A549 treated with AZD2906 at 1 μM for 4 hours (cell line): ENCODE measurements at places on chromosomes 5 and 9. TPM values are rescaled to one million over a fixed set of nuclear protein-coding genes. Genes with fewer than 3 reads are reported as not detected.

The NFIB gene
- total RNA-seq = 7.2 to 11.4 TPM (median 10.4 TPM) in 5 replicates

The PDGFRB gene
- 0.11 to 0.80 TPM (median 0.22 TPM) in 5 replicates for total RNA-seq

The ARL14EPL gene
- total RNA-seq = 0.11 to 0.31 TPM (median 0.25 TPM) in 5 replicates

The IL5 gene
- total RNA-seq = not detected in 5 replicates

The CER1 gene
- total RNA-seq = not detected in 5 replicates

The PLPP7 gene
- total RNA-seq = 0.11 TPM in 1 of 5 replicates, not detected in the others

The AFAP1L1 gene
- 12.3 to 15.7 TPM (median 15.4 TPM) in 5 replicates for total RNA-seq

The NIM1K gene
- total RNA-seq = 0.08 to 0.50 TPM (median 0.24 TPM) in 5 replicates

The RGS7BP gene
- not detected in 5 replicates for total RNA-seq

The PLAC8L1 gene
- 0.14 to 0.30 TPM in 2 of 5 replicates, not detected in the others for total RNA-seq

The GAPT gene
- total RNA-seq = not detected in 5 replicates

The ARID3C gene
- 0.11 to 0.32 TPM (median 0.17 TPM) in 5 replicates for total RNA-seq

The PCDHA12 gene
- total RNA-seq = 3.0 to 3.2 TPM (median 3.1 TPM) in 5 replicates

The HK3 gene
- 0.02 to 0.07 TPM in 2 of 5 replicates, not detected in the others for total RNA-seq

The DMRT3 gene
- 0.03 TPM in 1 of 5 replicates, not detected in the others for total RNA-seq

The IFNB1 gene
- total RNA-seq = not detected in 5 replicates

The RALGPS1 gene
- total RNA-seq = 1.4 to 2.2 TPM (median 1.6 TPM) in 5 replicates

The IRX4 gene
- total RNA-seq = 0.24 to 0.65 TPM (median 0.34 TPM) in 5 replicates

The PDE6A gene
- total RNA-seq = 0.22 to 0.37 TPM (median 0.29 TPM) in 5 replicates

The FBLL1 gene
- 0.07 to 0.14 TPM (median 0.11 TPM) in 4 of 5 replicates, not detected in the other for total RNA-seq

The SPATA31E1 gene
- total RNA-seq = 0.01 TPM in 1 of 5 replicates, not detected in the others

The SH2D3C gene
- 0.05 to 0.16 TPM (median 0.08 TPM) in 4 of 5 replicates, not detected in the other for total RNA-seq

The OTP gene
- total RNA-seq = 0.03 to 0.12 TPM (median 0.09 TPM) in 5 replicates

The C5orf52 gene
- total RNA-seq = not detected in 5 replicates

The ADAMTSL1 gene
- total RNA-seq = 0.08 to 0.09 TPM in 2 of 5 replicates, not detected in the others

The PTTG1 gene
- total RNA-seq = 189 to 272 TPM (median 195 TPM) in 5 replicates

The TRIM36 gene
- total RNA-seq = 1.9 to 2.4 TPM (median 2.1 TPM) in 5 replicates

The RNF38 gene
- 8.1 to 9.7 TPM (median 9.3 TPM) in 5 replicates for total RNA-seq

The PCDH12 gene
- total RNA-seq = not detected in 5 replicates

The KCNT1 gene
- total RNA-seq = 0.02 to 0.05 TPM in 2 of 5 replicates, not detected in the others

The TAF11L5 gene
- not detected in 5 replicates for total RNA-seq

The GPR151 gene
- not detected in 5 replicates for total RNA-seq

The SPINK4 gene
- not detected in 5 replicates for total RNA-seq

The HMCN2 gene
- 0.01 to 0.13 TPM (median 0.09 TPM) in 5 replicates for total RNA-seq

The PPP3R2 gene
- total RNA-seq = not detected in 5 replicates

The RFX3 gene
- total RNA-seq = 1.2 to 1.8 TPM (median 1.5 TPM) in 5 replicates

The SMIM33 gene
- total RNA-seq = not detected in 5 replicates
